ENCODE measurements at places on chromosomes 7 and 10. TPM values are rescaled to one million over a fixed set of nuclear protein-coding genes. Genes with fewer than 3 reads are reported as not detected.
A peak's percentile ranks its signal among the peaks of the same experiment; 100 is the strongest.

GRCh38 chr7:103944230-103944900, 45.1 kb downstream of the RELN start:
- no peak for DNase-seq
- no peak overlapping the region for H3K27ac ChIP-seq
- H3K4me1 ChIP-seq, result no peaks in the 10 kb centered on the region
- H3K36me3 ChIP-seq, result no peaks in the 10 kb centered on the region
- no peaks in the 10 kb centered on the region for H3K27me3 ChIP-seq
- H3K4me3 ChIP-seq, result no peak overlapping the region

- no peak overlapping the region for H3K27ac ChIP-seq
- H3K27me3 ChIP-seq, result no peaks in the 10 kb centered on the region
- peak; percentile 70 for DNase-seq
- no peaks in the 10 kb centered on the region for H3K4me1 ChIP-seq
Measured at GRCh38 chr10:118568327-118568848, 27.1 kb downstream of the PRLHR start.

- DNase-seq, result no peak
- no peaks in the 10 kb centered on the region for H3K4me1 ChIP-seq
- no peak overlapping the region for H3K27ac ChIP-seq
- peaks cover 52% of the 10 kb centered on the region for H3K36me3 ChIP-seq
Measured at GRCh38 chr7:1156782-1157535, 3.0 kb downstream of the ZFAND2A start.

GRCh38 chr7:40477094-40477493, 342.3 kb downstream of the SUGCT start:
- no peak overlapping the region for H3K27ac ChIP-seq
- no peak overlapping the region for H3K4me3 ChIP-seq
- H3K36me3 ChIP-seq, result no peaks in the 10 kb centered on the region
- H3K4me1 ChIP-seq, result no peaks in the 10 kb centered on the region

ZNF239 gene
- total RNA-seq, result 2.3 TPM

DNA sequence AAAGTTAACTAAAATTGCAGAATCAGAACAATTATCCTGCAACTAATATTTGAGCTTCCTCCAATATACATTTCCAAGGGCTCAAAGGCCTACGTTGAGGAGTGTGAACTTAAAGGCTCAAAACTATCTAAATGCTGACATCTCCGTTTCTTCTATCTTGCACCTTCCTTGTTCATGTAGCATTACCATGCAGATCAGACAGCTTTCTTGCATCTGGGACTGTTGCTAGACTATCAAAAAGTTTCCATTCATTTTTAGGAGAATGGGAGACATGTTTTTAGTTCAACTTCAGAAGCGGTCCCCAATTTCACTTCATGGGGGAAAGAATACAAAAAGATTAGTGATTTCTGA, 2.9 kb downstream of the ANKRD1 start:
- H3K4me1 ChIP-seq, result peaks cover 12% of the 10 kb centered on the region
- peaks cover 64% of the 10 kb centered on the region for H3K36me3 ChIP-seq
- no peaks in the 10 kb centered on the region for H3K27me3 ChIP-seq
- no peak overlapping the region for H3K27ac ChIP-seq

GRCh38 chr10:62037890-62038608, 136.6 kb downstream of the ARID5B start:
- H3K4me1 ChIP-seq, result peaks cover 8% of the 10 kb centered on the region
- H3K4me3 ChIP-seq, result peak overlapping the region; percentile 38
- H3K27me3 ChIP-seq, result no peaks in the 10 kb centered on the region
- no peak overlapping the region for H3K27ac ChIP-seq
- no peak for DNase-seq

COBL gene
- 26.3 TPM for total RNA-seq

DNA sequence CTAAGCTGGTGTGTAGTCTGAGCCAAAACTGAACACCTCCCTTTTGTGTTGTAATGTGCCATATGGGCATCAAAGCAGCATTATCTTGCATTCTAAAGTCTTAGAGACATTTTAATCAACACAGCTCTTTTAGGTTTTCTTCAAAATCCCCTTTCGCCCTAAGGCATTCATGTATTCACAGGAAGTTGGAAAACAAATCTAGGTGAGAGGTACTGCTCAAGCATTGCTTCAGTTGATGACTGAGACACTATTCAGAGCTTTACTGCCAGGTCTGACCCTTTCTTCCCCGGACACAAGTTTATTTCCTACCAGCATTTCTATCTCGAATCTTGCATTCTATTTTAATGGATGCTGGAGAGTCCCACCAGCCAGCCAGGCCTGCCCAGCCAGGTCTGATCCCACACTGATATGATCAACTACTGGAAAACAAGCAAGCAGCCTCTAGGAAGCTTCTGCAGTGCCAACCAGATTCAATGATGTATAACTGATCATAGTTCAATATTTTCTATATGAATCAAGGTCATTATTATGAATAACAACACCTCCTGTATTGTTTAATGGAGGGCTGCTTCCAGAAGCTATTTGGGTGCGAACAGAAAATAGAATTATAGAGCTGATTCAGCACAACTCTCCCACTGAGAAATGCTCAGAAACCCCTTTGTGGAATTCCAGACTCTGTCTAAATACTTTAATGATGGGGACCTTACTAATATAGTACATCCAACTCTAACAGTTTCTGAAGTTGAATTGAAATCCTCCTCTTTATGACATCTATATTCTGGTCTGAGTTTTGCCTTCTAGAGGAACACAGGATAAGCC, 4.0 kb upstream of the BRAF start:
- no peak overlapping the region for H3K27ac ChIP-seq
- no peak overlapping the region for H3K4me3 ChIP-seq
- no peaks in the 10 kb centered on the region for H3K4me1 ChIP-seq

Data from endodermal cell (in vitro differentiated cells).